GM23248 (cell line): ENCODE measurements at places on chromosomes 16 and 17. TPM values are rescaled to one million over a fixed set of nuclear protein-coding genes. Genes with fewer than 3 reads are reported as not detected.

RMI2 gene
- polyA plus RNA-seq, result 11.9 and 12.8 TPM in 2 replicates

SHBG gene
- 0.96 and 1.0 TPM in 2 replicates for polyA plus RNA-seq

MSL1 gene
- polyA plus RNA-seq, result 8.9 and 9.0 TPM in 2 replicates

CDYL2 gene
- 1.9 and 2.1 TPM in 2 replicates for polyA plus RNA-seq

SLFN14 gene
- polyA plus RNA-seq, result not detected in 2 replicates

BCL6B gene
- not detected in 2 replicates for polyA plus RNA-seq

KRT16 gene
- polyA plus RNA-seq, result 0.90 and 1.2 TPM in 2 replicates

TBX6 gene
- polyA plus RNA-seq, result 0.13 and 0.20 TPM in 2 replicates

GJC1 gene
- 13.6 and 15.2 TPM in 2 replicates for polyA plus RNA-seq

SLC13A2 gene
- polyA plus RNA-seq, result not detected in 2 replicates

PERCC1 gene
- not detected in 2 replicates for polyA plus RNA-seq

HOXB9 gene
- polyA plus RNA-seq, result not detected in 2 replicates

CISD3 gene
- 44.6 and 49.9 TPM in 2 replicates for polyA plus RNA-seq

TMEM114 gene
- polyA plus RNA-seq, result not detected in 2 replicates

ACLY gene
- polyA plus RNA-seq, result 101 TPM in 2 replicates

KRT38 gene
- polyA plus RNA-seq, result not detected in 2 replicates

CSH1 gene
- polyA plus RNA-seq, result not detected in 2 replicates

HNF1B gene
- polyA plus RNA-seq, result not detected in 2 replicates

RAP1GAP2 gene
- 0.74 and 0.99 TPM in 2 replicates for polyA plus RNA-seq

ZDHHC1 gene
- 9.2 and 9.6 TPM in 2 replicates for polyA plus RNA-seq

RAB26 gene
- 0.30 and 0.71 TPM in 2 replicates for polyA plus RNA-seq

RAPGEFL1 gene
- 0.77 and 0.96 TPM in 2 replicates for polyA plus RNA-seq

TMC7 gene
- 1.4 TPM in 2 replicates for polyA plus RNA-seq

KRTAP4-1 gene
- polyA plus RNA-seq, result not detected in 2 replicates

CBFA2T3 gene
- 0.08 TPM in 1 of 2 replicates, not detected in the other for polyA plus RNA-seq

NPIPA3 gene
- 4.5 and 5.4 TPM in 2 replicates for polyA plus RNA-seq

C16orf92 gene
- polyA plus RNA-seq, result not detected in 2 replicates

C16orf74 gene
- 6.5 and 7.0 TPM in 2 replicates for polyA plus RNA-seq

PIGS gene
- polyA plus RNA-seq, result 68.8 and 72.7 TPM in 2 replicates

KCTD19 gene
- polyA plus RNA-seq, result not detected in 2 replicates
